ENCODE measurements at places on chromosomes 7 and 10. TPM values are rescaled to one million over a fixed set of nuclear protein-coding genes. Genes with fewer than 3 reads are reported as not detected.

DNA sequence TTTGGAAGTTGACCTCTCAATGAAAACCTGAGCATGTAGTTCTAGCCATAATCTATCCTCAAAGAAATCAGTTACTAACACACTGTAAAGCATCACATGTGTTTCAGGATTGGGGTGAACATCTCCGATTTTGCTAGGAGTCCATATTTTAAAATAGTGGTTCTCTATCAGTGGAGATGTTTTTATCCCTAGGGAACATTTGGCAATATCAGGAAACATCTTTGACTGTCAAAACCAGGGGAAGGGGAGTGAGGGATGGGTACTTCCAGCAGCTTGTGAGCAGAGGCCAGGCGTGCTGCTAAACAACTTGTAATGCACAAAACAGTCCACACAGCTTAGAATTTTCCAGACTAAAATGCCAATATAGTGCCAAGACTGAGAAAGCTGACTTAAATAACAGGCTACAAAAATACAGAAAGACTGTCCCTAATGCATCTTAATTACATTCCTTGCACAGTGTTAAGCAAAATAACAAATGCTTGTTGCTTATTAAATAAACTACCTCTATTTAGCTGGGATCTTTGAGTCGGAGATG is 120.9 kb downstream of the CRPPA start:
- DNase-seq: no peak

DNA sequence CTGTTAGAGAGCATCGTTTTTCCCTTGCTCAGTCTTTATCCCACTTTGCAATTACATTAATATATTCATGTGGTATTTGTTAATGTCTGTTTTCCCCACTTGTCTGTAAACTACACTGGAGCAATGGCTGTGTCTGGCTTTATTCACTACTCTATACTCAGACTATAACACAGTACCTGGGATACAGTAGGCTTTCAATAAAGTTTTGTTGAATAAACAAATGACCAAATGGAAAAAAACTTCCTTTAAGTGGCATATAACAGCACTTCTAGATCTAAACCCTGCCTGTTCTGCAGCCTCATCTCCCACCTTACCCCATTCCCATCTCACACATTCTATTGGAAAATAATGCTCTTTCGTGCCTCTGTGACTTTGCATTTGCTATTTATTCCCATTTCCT is 57.3 kb upstream of the SPOCK2 start:
- DNase-seq: no peak

Gene RPEL1
- total RNA-seq: not detected

Gene ZNRF2
- 12.5 TPM for total RNA-seq

Gene LIPF
- total RNA-seq: not detected

- no peak for DNase-seq
Observed at GRCh38 chr10:100827819-100828737, 82.7 kb downstream of the PAX2 start.

Gene SEMA3C
- total RNA-seq: 89.3 TPM

DNA sequence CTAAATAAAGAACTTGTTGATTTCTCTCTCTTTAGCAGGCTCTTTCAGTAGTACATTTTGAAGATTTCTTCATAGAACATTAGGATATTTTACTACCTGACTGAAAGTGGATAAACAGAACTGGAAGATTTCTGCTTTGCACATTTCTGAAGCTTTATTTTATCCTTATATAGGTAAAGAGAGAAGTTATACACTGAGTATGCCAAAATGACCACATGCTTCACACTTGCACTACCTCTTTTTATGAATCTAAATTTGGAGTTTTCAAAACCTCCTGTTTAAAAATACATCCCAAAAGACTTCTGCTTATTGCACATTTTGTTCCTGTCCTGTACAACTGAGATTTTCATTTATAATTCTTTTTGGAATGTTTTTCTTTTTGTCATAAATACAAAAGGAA is 197.4 kb upstream of the PRPS1L1 start:
- no peak for DNase-seq

DNA sequence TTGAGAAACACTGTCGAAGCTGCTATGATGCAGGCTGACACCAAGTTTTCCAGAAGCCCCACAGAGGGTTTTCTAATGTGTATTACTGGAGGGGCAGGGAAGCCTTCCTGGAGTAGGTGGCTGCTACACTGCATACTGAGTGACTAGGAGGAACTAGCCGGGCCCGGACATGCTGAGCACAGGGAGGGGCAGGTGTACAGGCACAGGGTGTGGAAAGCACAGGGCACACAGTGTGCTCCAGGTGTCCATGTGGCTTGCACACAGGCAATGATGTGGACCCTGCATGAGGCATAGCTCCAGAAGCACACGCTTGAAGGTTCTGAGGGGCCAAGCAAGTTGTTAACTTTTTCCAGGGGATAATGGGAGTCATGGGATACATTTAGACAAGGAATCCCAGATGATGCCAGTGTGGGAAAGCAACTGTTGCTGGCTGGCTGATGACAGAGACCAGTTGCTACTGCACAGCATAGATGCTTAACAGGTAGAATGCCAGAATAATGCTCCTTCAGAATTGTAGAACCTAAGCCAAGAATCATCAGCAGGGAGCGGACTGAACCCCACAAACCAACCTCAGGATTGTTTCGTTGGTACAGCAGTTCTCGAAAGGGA is 14.6 kb downstream of the DHX32 start:
- DNase-seq: no peak

- DNase-seq: no peak
Observed at GRCh38 chr10:26214551-26215395, 1.8 kb upstream of the GAD2 start.

Gene MAGI2
- total RNA-seq: 17.9 TPM

- no peak for DNase-seq
Observed at GRCh38 chr7:95394370-95394769, 1.8 kb downstream of the PON3 start.

All from posterior vena cava (tissue), 2 donors.